ENCODE measurements at places on chromosomes 16 and 17.

DNA sequence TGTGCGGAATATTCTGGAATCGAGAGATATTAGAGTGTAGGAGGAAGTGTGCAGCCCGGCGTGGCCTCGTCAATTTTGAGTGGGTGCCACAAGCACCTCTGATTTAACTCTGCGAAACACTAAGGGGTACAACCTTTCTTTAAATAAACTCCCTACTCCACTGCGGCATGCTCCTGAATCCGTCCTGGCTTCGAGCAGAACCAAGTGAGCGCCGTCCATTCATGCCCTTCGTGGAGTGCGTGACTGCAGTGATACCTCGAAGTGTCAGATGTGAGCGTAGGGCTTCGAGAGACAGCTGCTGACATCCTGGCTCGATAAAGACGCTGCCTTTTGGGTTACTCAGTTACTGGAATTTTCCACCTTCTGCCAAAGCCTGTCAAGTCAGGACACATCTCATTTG is 128.8 kb downstream of the FOXL1 start:
- no peaks in the 10 kb centered on the region for H3K4me1 ChIP-seq
- no peaks in the 10 kb centered on the region for H3K36me3 ChIP-seq
- no peak overlapping the region for H3K4me3 ChIP-seq

GRCh38 chr17:5705081-5705875 is 121.0 kb upstream of the NLRP1 start:
- no peak overlapping the region for H3K27ac ChIP-seq
- peak; percentile 27 for DNase-seq
- no peak overlapping the region for H3K4me3 ChIP-seq
- H3K4me1 ChIP-seq = no peaks in the 10 kb centered on the region
- no peaks in the 10 kb centered on the region for H3K36me3 ChIP-seq

GRCh38 chr16:5016967-5017677 is 16.6 kb downstream of the NAGPA start:
- no peak overlapping the region for H3K27ac ChIP-seq
- no peak overlapping the region for H3K4me3 ChIP-seq
- H3K27me3 ChIP-seq = no peaks in the 10 kb centered on the region
- H3K36me3 ChIP-seq = no peaks in the 10 kb centered on the region

GRCh38 chr17:81148986-81149533 is 16.2 kb upstream of the PVALEF start:
- no peak overlapping the region for H3K4me3 ChIP-seq
- DNase-seq = no peak
- no peaks in the 10 kb centered on the region for H3K4me1 ChIP-seq
- H3K27me3 ChIP-seq = no peaks in the 10 kb centered on the region
- no peak overlapping the region for H3K27ac ChIP-seq

- peaks cover 33% of the 10 kb centered on the region for H3K4me1 ChIP-seq
- H3K4me3 ChIP-seq = no peak overlapping the region
- peaks cover 58% of the 10 kb centered on the region for H3K36me3 ChIP-seq
- DNase-seq = no peak
These were observed 14.4 kb downstream of the RFWD3 start for GRCh38 chr16:74652249-74652648.

- H3K4me3 ChIP-seq = peak overlapping the region; percentile 65
- peaks cover 3% of the 10 kb centered on the region for H3K27me3 ChIP-seq
- H3K27ac ChIP-seq = no peak overlapping the region
- H3K4me1 ChIP-seq = peaks cover 39% of the 10 kb centered on the region
- H3K36me3 ChIP-seq = no peaks in the 10 kb centered on the region
These were observed 191.1 kb upstream of the CIBAR2 start for GRCh38 chr16:85303354-85303883.

- no peaks in the 10 kb centered on the region for H3K27me3 ChIP-seq
- H3K4me3 ChIP-seq = no peak overlapping the region
- peaks cover 5% of the 10 kb centered on the region for H3K4me1 ChIP-seq
- peaks cover 12% of the 10 kb centered on the region for H3K36me3 ChIP-seq
- H3K27ac ChIP-seq = no peak overlapping the region
These were observed 5.4 kb downstream of the MEAK7 start for GRCh38 chr16:84498859-84499620.

DNA sequence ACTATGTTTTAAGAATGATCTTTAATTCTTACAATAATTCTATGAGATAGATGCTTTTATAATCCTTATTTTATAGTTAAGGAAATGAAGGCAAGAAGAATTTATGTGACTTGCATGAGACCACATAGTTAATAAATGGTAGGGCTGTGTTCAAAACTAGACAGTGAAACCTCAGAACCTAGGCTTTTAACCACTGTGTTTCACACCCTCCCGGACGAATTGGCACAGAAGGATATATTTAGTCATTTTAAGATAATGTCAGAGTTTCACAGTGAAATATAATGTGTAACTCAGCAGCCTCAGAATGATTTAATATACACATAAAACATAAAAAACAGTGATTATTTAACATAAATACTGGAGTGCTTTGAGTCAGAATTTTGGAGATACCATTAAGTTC is 57.0 kb downstream of the NSRP1 start:
- no peaks in the 10 kb centered on the region for H3K27me3 ChIP-seq
- H3K36me3 ChIP-seq = peaks cover 43% of the 10 kb centered on the region
- DNase-seq = no peak
- peaks cover 24% of the 10 kb centered on the region for H3K4me1 ChIP-seq
- H3K4me3 ChIP-seq = no peak overlapping the region
- no peak overlapping the region for H3K27ac ChIP-seq

DNA sequence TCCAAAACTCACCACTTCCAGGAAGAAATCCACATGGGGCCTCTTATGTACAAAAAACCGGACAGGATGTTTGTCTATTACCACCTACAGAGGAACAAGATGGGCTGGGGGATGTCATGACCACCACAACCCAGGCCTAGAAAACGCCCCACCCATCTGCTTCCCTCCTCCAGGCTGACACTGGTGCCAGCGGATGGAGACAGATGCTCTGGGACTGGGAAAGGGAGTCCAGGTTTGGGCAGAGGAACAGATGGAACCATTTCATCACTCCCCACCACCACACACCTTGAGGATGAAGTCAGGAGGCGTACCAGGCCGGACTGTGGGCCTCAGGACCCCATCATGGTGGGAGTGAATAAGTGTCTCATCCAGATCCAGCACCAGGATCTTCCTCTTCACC is 4.5 kb upstream of the GABARAP start:
- peaks cover 31% of the 10 kb centered on the region for H3K36me3 ChIP-seq
- no peak overlapping the region for H3K4me3 ChIP-seq
- peaks cover under 1% of the 10 kb centered on the region for H3K27me3 ChIP-seq
- H3K4me1 ChIP-seq = peaks cover 41% of the 10 kb centered on the region

- H3K4me3 ChIP-seq = peak overlapping the region; percentile 22
- H3K27me3 ChIP-seq = no peaks in the 10 kb centered on the region
- DNase-seq = peak; percentile 25
- H3K27ac ChIP-seq = no peak overlapping the region
- peaks cover 40% of the 10 kb centered on the region for H3K4me1 ChIP-seq
These were observed 34.7 kb downstream of the ADCY9 start for GRCh38 chr16:4081521-4082021.

GRCh38 chr16:85210423-85211169 is 98.3 kb upstream of the CIBAR2 start:
- no peaks in the 10 kb centered on the region for H3K4me1 ChIP-seq
- no peak overlapping the region for H3K27ac ChIP-seq
- DNase-seq = no peak
- peaks cover 3% of the 10 kb centered on the region for H3K27me3 ChIP-seq
- no peak overlapping the region for H3K4me3 ChIP-seq

- no peaks in the 10 kb centered on the region for H3K27me3 ChIP-seq
- H3K36me3 ChIP-seq = peaks cover 14% of the 10 kb centered on the region
- peak; percentile 0 for DNase-seq
- no peak overlapping the region for H3K27ac ChIP-seq
- peaks cover 49% of the 10 kb centered on the region for H3K4me1 ChIP-seq
These were observed 33.8 kb upstream of the ADGRG1 start for GRCh38 chr16:57594531-57595031.

DNA sequence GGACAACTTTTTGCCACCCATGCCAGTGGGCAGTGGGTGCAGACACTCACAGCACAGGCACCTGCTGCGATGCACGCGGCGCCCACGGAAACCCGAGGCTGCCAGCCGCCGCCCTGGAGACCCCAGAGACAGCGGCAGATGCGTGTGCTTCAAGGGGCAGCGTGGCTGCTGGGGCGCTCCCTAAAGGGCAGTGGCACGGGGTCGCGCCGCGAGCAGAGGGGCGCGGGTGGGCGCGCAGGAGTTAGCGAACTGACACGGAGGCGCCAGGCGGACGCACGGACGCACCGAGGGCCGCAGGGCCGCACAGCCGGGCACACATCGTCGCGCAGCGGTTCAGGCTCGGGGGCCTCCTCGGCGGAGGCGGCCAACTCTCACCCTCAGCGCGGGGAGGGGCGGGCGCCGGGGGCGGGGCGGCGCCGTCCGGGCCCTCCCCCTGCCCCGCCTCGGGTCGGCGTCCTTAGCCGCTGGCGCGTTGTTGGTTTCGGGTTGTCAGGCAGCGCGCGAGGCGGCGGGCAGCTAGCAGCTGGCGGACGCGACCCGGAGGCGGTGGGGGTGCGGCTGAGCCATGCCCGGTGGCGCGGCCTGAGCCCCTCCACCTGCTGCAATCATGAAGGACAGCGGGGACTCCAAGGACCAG is at the start of gene KIF19:
Gene KIF19, plus strand, starts transcription at position 484 of the 637 bp plus-strand sequence. Its CDS starts 124 bp downstream, at position 608.
- peak within 1 kb of the TSS; percentile 24 for H3K4me3 ChIP-seq
- DNase-seq = peak; percentile 66
- peaks cover 35% of the 10 kb centered on the region for H3K27me3 ChIP-seq
- H3K36me3 ChIP-seq = no peaks in the 10 kb centered on the region

DNA sequence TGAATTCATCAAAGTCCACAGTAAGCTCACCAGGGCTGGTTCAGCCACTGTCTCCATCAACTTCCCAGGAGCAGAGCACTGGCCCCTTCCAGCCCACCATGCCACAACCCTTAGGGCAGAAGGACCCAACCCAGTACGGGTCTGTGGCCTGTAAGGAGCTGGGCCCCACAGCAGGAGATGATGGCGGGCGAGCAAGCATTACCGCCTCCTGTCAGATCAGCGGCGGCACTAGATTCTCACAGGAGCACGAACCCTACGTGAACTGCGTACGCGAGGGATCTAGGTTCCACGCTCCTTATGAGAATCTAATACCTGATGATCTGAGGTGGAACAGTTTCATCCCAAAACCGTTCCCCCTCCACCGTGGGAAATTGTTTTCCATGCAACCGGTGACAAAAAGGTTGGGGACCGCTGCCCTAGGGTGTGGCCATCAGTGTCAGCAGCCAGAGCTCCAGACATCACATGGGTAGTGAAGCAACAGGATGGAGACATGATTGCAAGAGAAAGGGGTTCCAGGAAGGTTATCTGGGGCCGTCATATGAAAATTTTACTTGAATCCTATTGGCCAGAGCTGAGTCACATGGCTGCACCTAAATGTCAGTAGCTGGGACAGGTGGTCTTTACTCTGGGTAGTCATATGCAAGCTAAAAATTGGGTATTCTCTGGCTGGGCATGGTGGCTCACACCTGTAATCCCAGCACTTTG is 12.4 kb upstream of the SLC25A19 start:
- H3K27me3 ChIP-seq = no peaks in the 10 kb centered on the region
- no peaks in the 10 kb centered on the region for H3K36me3 ChIP-seq
- no peak overlapping the region for H3K4me3 ChIP-seq
- H3K4me1 ChIP-seq = peaks cover 18% of the 10 kb centered on the region
- no peak overlapping the region for H3K27ac ChIP-seq

- DNase-seq = no peak
- H3K36me3 ChIP-seq = no peaks in the 10 kb centered on the region
- no peak overlapping the region for H3K4me3 ChIP-seq
- H3K27me3 ChIP-seq = peaks cover 2% of the 10 kb centered on the region
- H3K4me1 ChIP-seq = no peaks in the 10 kb centered on the region
These were observed 20.1 kb downstream of the UNC119 start for GRCh38 chr17:28532050-28532960.

DNA sequence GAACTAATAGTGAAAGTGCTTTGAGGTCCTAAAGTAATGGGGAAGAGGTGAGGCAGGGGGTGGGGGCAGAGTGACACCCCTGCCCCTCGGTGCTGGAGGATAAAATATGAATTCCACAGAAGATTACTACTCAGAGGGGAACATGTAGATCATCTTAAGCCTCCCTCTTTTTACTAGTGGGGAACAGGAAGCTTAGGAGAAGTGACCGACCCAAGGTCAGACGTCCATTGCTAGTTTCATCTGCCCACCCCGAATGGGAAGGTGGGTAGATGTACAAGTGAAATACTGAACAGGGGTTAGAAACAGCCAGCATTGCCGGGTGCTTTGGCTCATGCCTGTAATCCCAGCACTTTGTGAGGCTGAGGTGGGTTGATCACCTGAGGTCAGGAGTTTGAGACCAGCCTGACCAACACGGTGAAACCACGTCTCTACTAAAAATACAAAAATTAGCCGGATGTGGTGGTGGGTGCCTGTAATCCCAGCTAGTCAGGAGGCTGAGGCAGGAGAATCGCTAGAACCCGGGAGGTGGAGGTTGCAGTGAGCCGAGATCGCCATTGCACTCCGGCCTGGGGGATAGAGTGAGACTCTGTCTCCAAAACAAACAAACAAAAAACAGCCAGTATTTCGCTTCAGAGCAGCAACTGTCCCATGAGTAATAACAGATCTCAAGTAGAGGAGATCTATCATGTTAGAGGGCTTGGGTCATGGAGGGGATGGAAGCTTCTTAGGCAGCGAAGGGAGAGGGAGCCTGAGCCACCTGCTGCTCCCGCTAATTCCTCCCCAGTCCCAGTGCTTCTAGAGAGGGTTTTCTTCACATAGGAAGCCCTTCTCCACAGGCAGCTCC is 1.2 kb upstream of the NR1D1 start:
- no peak for DNase-seq
- H3K27ac ChIP-seq = peak overlapping the region; percentile 98
- peak overlapping the region; percentile 92 for H3K4me3 ChIP-seq
- H3K36me3 ChIP-seq = peaks cover 12% of the 10 kb centered on the region

GRCh38 chr17:51056813-51057510 is 63.7 kb downstream of the SPAG9 start:
- DNase-seq = no peak
- H3K27me3 ChIP-seq = no peaks in the 10 kb centered on the region
- peaks cover 5% of the 10 kb centered on the region for H3K4me1 ChIP-seq
- no peak overlapping the region for H3K4me3 ChIP-seq

GRCh38 chr16:8096211-8096610 is 494.1 kb downstream of the TMEM114 start:
- H3K36me3 ChIP-seq = no peaks in the 10 kb centered on the region
- no peaks in the 10 kb centered on the region for H3K27me3 ChIP-seq
- H3K4me1 ChIP-seq = no peaks in the 10 kb centered on the region
- H3K27ac ChIP-seq = no peak overlapping the region
- H3K4me3 ChIP-seq = no peak overlapping the region
- DNase-seq = no peak

- no peaks in the 10 kb centered on the region for H3K36me3 ChIP-seq
- peaks cover 2% of the 10 kb centered on the region for H3K27me3 ChIP-seq
- no peak overlapping the region for H3K27ac ChIP-seq
- no peak for DNase-seq
These were observed 74.5 kb downstream of the ERCC4 start for GRCh38 chr16:13994239-13995106.

- peak within 1 kb of the TSS; percentile 81 for H3K4me3 ChIP-seq
- H3K27ac ChIP-seq = peak within 1 kb of the TSS; percentile 56
- no peaks in the 10 kb centered on the region for H3K36me3 ChIP-seq
These were observed at the start of gene NKD1 for GRCh38 chr16:50548125-50548908. Gene NKD1 (plus strand): TSS chr16:50548396. CDS start chr16:50548554, 158 bp downstream.
